ENCODE measurements at places on chromosomes 11 and 22.

DNA sequence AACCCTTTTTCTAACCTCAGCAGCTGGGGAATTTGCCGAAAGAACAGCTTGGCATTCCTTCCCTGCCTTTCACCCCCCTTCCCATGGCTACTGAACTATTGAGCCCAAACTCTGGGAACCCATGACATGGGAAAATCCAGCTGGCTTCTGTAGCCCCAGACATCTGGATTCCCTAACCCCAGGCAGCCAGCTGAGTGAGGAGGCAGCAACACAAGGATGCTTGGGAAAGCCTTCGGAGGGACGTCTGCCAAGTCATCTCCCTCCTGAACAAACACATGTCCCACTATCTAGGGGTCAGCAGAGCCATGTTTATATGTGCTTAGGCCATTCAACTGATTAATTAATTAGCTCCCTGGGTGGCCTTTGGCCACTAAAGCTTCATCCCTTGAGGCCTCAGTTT is 21.6 kb downstream of the LRRC55 start:
- DNase-seq = no peak

DNA sequence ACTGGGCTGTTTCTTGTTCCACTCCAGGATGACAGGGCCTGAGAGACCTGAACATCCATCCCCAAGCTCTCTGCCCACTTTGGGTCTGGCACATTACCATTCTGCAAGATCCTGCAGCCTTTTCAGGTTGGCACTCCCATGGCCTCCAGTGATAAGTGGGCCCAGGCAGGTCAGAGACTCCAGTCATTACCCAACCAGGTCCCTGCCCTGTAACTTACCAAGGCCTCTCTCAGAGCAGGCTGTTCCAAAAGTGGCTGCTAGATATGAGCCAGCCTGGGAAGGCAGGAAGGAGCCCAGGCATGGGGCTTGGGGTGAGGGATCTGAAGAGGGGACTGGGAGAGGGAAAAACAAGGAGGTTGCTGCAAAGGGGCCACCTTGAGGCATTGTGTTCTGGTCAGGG is 35.9 kb downstream of the KCNQ1OT1 start:
- no peak for DNase-seq

DNA sequence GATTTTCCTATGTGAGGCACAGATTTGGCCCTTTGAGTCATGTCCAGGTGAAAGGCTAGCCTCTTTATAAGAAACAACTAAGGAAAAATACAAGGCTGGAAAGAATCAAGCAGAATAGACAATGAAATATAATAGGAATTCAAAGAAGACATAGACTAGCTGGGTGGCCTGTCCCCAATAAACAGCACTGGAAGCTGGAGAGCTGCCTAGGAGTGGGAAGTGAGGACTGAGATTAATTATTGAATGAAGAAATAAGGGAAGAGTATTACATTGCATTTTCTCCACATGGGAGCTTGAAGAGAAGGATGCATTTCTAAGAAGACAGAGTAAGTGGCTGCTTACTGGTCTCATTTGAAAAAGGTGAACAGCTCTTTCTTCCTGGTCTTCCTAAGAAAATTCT is 100.0 kb downstream of the CCDC34 start:
- DNase-seq = no peak

DNA sequence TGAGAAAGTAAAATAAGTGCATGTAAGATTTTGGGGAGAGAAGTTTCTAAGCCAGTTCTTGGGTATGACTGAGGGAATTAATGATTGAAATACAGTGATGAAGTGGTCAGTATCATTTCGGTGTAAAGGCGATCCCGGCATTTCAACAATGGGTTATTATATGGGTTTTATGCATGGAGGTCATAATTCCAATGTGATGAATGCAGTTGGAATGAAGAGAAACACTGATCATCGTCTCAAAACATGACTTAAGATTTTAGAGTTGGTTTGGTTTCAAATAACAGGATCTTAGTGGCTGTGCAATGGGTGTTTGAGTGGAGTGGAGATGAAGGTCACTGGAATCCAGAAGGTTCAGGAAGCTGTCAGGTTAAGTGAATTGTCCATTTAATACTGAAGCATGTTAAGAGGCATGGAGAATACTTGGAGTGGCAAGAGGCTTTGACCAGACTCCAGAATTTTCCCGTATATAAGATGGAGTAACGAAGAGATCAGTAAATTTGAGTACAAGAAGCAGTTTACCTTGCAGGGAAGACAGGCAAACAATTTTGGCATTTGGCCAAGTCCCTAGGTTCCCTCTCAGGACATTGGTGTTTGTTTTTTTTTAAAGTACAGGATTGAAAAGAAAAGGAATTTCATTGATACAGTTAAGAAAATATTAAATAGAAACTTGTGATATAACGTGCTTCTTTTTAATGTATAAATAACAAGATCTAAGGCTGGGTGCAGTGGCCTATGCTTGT is 96.4 kb upstream of the BIRC3 start:
- DNase-seq = no peak

- peak; percentile 79 for DNase-seq
These were observed 19.3 kb downstream of the RRP7A start for GRCh38 chr22:42500161-42500835.

DNA sequence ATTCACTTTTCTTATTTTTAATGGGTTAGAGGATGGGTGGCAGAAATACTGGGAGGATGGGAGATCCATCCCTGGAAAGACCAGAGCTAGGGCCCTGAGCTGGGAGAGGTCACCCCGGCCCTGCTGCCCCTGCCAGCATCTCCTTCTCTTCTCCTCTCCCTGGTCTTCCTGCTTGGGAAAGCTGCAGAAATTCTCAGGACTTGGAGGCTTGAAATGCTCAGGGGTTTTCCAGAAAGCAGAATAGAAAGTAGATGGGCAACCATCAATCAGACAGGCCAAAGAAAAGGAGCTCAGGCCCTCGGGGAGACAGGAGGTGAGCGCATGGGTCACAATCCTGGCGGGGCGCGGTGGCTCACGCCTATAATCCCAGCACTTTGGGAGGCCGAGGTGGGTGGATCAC is 1.5 kb downstream of the APOBEC3H start:
- no peak for DNase-seq

DNA sequence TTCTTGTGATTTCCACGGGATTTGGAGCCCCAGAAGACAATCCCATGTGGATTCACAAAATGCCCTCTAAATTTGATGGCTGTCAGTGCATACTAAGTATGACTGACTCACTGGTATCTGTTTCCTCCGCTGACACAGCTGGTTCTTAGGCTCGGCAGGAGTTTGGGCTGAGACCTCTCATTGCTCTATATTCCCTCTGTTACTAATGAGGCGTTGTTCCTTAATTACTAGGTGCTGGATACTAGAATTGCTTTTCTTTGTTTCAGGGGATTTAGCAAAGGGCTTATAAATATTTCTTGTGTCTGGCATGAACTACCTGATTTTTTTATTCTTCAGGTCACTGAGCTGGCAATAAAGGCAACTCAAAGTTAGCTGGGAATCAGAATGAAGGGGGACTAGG is 53.2 kb upstream of the EHF start:
- no peak for DNase-seq

Data from stimulated activated CD4-positive, alpha-beta T cell treated with anti-CD3 and anti-CD28 coated beads, Interleukin-4, amount 100 ng/mL, for 1 hour (primary cell).